ENCODE measurements at places on chromosomes 2 and 18.

- no peak for DNase-seq
These were observed 75.8 kb downstream of the PHLPP1 start for GRCh38 chr18:62790871-62791772.

- no peak for DNase-seq
These were observed 1501.1 kb upstream of the PIK3C3 start for GRCh38 chr18:40453903-40454302.

GRCh38 chr2:24723665-24724064 is 69.5 kb downstream of the PTRHD1 start:
- DNase-seq = no peak

- DNase-seq = no peak
These were observed 62.9 kb upstream of the ZEB2 start for GRCh38 chr2:144582651-144583380.

- no peak for DNase-seq
These were observed 783.2 kb upstream of the CDH2 start for GRCh38 chr18:28960146-28960545.

DNA sequence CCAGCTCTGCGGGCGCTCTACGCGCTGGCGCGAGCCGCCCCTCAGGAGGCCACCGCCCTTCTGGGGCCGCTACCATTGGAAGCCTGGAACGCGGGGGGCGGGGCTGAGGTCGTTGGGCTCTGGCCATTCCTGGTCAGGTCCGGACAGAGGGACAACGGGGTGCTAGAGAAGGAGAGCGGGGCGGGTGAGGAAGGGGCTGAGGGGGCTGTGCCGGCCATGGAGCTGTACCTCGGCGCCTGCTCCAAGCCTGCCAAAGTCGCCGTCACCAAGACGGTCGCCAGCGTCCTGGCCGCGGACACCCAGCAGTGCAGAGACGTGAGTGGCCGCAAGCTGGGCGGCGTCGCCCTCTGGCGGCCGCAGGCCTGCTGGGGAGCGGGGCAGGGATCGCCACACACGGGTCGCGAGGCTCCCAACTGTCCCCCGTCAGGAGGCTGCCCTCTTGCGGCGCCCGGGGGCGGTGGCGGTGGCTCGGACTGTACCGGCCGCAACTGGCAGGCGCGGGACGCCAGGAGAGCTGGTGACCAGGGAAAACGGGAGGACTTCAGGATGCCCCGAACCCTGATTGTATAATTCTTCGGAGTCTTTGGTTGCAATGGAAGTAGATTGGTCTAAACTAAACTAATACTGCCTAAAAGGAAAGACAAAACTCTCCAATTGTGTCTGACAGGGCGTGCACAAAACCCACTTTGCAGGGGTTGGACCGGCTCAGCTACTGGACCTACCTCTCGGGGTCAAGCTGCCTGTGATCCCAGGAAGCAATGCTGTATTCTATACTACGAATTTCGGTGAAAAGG is at the start of gene FSIP2:
Gene FSIP2, plus strand, starts transcription at position 126 of the 794 bp plus-strand sequence. Its CDS starts 91 bp downstream, at position 217.
- DNase-seq = peak; percentile 82

GRCh38 chr2:7884338-7884737 is 797.5 kb upstream of the ID2 start:
- no peak for DNase-seq

DNA sequence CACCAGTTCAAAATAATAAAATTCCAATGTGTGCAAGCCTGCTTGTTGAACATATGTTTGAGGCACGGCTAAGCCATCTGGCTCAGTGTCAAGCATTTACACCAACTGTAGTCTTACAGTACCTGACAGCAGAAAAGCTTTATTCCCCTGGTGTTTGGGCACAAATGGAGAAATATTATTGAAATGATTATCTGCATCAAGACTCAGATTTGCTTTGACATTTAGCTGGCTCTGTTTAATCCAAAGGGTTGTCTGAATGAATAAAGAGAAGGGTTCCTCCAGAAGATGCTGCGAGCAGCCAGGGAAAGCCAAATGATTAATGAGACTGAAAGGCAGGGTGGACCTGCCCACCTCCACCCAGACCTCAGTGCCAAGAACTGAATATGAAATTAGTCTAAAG is 393.2 kb upstream of the GALNT5 start:
- no peak for DNase-seq

- DNase-seq = no peak
These were observed 70.9 kb downstream of the MAP3K20 start for GRCh38 chr2:173146590-173146989.

DNA sequence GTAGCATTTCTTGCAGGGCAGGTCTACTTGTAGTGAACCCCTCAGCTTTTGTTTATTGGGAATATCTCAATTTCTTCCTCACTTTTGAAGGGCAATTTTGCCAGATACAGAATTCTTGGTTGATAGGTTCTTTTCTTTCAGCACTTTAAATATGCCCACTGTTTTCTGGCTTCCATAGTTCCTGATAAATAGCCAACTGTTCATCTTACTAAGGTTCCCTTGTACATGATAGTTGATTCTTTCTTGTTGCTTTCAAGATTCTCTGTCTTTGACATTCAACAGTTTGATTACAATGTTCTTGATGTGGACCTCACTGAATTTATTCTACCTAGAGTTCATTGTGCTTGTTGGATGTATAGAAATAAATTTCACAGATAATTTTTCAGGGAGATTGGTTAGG is 148.0 kb upstream of the MAPRE2 start:
- no peak for DNase-seq

GRCh38 chr2:200798514-200798913 is 13.2 kb upstream of the BZW1 start:
- no peak for DNase-seq

GRCh38 chr2:233447506-233448219 is 93.4 kb downstream of the DGKD start:
- DNase-seq = no peak

DNA sequence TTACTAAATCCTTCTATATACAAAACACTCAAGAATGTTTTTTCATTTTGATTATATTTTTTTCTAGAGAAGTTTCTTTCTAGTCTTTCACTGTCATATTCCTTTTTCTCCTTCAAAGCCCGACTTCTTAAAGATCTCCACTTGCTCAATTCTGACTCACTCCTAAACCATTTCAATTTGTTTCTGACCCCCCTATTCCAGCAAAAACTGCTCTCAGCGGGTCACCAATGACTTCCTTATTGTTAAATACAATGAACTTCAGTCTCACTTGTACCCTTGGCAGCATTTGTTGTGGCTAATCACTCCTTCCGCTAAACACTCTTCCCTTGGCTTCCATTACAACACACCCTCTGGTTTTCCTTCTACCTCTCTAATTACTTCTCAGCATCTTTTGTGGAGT is 111.1 kb upstream of the RBBP8 start:
- DNase-seq = no peak

GRCh38 chr2:237520290-237520689 is 33.2 kb downstream of the MLPH start:
- no peak for DNase-seq

DNA sequence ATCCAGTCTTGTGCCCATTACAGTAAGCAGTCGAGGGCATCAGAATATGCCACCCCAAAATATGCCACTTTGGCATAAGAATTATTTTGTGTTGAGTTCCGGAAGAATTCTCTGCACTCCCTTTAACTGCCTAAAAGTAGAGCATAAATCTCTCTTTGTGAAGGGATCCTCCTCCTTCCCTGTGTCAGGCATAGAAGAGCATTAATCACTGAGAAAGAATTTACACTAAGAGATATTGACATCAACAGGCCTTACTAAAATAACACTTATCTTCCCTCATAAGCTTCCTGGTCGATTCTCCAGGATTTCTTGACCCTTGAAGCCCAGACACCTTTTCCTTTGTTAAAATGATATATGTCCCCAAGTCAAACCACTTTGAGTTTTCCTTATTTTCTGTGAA is 27.6 kb upstream of the KYNU start:
- no peak for DNase-seq

DNA sequence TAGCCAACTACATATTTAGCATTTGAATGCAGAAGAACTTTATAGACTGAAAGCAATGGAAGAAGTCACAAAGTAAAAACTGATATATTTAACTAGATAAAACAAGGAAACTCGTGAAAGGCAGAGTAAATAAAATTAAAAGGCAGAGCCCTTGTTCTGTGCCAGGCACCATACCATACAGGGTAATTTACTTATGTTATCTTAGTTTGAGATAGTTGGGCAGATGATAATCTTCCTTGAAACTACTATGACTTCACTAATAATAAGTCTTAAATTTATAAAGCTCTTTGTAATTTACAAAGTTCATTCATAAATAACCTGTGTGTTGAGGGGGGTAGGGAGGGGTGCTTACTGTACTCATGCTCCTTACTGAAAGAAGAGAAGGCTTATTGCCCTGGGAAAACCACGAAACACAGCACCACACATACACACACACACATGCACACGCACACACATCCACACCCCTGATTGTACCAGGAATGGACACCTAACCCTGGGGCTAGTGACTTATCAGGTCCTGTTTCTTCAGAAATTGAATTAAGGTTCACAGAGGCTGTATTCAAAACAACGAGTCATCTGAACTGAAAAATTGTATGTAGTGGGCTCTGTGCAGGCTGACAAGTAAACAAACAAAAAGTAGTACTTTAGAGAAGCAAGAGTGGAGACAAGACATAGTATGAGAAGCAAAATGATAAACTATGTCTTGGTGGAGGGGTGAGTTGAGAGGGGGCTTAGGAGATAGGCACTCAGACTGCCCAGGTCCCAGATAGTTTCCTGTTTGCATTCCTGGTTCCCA is 38.1 kb downstream of the AGFG1 start:
- no peak for DNase-seq

- no peak for DNase-seq
These were observed 29.0 kb downstream of the PSMD14 start for GRCh38 chr2:161337247-161337646.

DNA sequence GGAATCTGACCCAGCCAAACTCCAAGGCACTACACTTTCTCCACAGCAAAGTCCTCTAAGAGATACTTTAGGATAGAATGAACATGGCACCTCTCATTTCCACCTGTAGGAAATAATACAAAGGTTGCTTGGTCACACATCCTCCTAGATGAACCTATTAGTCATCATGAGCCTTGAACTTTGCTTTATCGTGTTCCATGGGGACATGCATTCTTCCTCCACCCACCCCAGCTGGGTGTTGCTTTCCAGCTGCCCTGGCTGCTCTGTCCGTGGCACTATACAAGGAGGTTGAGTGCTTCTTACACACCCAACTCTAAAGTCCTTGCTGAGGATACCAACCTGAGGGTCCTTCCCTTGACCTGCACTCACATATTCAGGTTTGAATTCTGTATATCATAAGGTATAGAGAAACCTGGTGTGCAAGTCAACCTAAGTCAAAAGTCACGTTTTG is 52.7 kb downstream of the SPRED2 start:
- no peak for DNase-seq

GRCh38 chr2:212708355-212708754 is 169.8 kb upstream of the ERBB4 start:
- DNase-seq = no peak

GRCh38 chr2:232876978-232877441 is 6.9 kb downstream of the SNORC start:
- no peak for DNase-seq

Measured in MM.1S (cell line).